ENCODE measurements at places on chromosomes 3 and 15.

DNA sequence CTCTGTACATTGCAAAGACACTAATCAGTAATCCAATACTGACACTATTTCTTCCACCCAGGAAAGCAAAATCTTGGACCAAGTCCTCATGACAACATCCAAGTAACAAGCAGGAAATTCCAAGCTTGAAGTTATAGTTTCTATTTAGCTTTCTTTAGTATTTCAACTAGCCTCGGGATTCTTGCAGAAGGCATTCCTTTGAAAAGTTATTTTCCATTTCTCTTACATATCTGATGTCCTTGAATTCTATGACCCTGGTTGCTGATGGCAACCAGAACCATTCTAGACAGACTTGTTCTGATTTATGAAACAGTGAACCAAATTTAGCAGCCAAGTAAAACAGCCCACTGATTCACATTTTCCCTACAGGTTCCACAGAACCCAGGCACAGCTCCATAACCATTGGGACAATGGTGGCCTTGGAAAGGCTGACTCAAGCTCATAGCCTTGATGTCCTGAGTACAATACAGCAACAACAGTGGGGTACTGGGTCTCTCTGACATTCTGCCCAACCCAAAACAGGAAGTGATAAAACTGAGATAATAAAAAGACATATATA lies 26.5 kb downstream of the P3H2 start:
- no peak for DNase-seq

- no peak for DNase-seq
Observed at GRCh38 chr3:34264337-34265041, 466.1 kb downstream of the PDCD6IP start.

GRCh38 chr3:187085021-187085666 lies 54.2 kb downstream of the RPL39L start:
- no peak for DNase-seq

DNA sequence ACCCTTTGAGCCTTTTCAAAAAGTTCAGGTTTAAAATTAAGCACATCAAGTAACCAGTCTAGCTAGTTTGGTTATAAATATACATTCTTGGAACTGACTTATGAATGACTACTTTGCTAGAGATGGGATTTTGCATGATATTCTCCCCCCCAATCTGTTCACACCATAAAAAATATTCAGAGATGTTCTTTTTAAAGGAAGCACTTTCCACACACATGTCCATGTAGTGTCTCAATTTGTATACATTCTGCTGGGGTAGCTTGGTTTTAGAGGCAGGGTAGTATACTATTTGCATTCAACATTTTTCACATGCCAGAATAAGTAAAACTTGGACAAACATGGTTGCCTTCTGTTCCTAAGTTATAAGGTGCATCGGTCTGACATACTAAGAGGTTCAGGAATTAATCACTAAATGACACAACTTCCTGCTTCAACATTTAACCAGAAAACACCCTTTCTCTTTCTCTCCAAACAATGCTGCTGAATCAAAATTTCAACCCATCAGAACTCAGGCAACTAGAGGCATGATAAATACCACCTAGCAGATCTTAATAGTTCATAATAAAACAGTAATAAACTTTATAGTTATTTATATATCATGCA lies 57.0 kb downstream of the SUMF1 start:
- DNase-seq, result no peak

GRCh38 chr15:83477172-83477807 lies 30.1 kb downstream of the SH3GL3 start:
- DNase-seq, result no peak

DNA sequence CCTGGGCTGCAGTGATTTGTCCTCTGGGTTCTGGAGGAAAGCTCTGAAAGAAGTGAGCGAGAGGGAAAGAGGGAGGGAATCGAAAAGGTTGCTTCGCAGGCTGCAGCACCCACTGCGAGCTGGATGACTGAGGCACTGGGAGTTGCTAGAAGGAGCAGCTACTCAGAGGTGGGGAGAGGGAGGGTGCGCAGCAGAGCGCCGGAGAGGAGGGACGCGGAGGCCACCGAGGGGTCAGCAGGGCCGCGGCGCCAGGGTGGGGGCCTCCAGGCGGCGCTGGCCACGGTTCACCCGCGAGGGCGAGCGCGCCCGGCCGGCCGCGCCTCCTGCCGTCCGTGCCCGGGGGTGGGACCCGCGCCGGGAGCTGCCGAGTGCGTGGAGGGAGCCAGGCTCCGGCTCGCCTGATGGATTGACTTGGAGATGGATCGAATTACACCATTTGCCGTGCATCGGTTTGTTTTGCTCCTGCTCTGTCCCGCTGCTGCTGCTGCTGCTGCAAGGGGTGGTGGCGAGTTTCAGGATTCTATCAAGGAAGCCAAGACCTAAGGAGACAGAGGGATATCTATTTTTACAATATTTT lies at the start of gene SEMA6D:
Gene SEMA6D (plus strand): TSS at position 470 of the 577 bp plus-strand sequence. CDS start 42,294 bp downstream, outside the sequence.
- peak; percentile 45 for DNase-seq

DNA sequence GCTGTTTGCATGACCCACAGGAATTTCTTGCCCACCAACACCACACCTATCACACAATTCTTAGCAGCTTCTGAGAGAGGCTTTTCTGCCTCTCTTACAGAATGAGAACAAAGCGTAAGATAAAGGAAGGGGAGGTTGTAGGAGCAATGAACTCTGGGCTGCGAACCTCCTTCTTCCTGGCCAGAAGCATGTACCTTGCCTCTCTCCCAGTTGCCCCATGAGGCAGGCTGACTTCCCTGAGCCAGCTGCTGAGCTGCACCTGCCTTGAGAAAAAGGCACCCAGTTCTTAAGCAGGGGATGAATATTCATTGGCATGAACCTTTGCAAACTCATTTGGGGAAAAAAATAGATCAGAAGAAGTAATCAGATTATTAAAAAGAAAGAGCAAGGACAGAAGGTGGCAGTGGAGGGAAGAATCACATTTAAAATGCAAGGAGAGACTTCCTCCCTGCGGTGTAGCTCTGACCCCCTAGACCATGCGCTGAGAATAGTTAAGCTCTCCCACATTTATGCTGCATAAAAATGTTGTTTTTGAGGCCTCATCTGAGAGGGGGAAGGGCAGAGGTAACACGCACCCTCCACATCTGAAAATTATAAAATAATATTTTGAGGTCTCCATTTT lies 304.8 kb downstream of the EPHB1 start:
- DNase-seq, result no peak

DNA sequence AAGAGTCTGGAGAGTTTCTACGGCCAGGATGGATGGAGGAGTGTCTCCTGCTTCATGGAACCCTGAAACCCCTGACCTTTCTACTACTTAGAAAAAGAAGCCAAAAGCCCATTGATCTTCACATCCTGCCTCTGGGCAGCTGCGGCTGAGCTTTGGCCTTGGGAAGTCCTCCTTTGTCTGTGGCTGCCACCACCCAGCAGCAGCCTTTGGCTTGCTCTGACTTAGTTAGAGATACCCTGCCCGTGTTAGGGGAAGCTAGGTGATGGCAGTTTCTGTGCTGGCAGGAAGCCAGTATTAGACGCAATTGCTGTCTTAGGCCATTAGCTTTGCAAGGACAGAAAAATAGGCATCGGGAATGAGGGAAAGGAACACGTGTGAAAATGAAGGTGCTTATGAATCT lies 18.8 kb downstream of the APH1B start:
- no peak for DNase-seq

DNA sequence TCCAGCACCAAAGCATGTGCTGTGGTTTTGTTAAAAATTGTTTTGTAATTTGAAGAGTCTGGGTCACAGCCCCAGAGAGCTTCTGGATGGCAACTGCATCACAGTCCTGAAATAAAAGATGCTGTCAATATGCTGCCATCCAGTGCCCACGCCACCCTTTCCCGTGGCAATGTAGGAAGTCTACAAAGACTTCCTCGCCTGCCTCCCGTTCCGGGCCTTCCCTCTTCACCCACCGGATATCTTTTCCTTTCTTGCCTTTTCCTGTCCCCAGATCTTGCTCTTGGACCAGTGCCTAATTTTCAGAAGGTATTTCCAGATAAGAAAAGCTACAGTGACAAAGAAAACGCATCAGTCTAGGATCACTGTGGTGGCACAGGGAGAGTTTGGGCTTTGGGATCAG lies 85.3 kb upstream of the RNU6-1 start:
- no peak for DNase-seq

- no peak for DNase-seq
Observed at GRCh38 chr3:127637546-127637945, 8.6 kb downstream of the PODXL2 start.

DNA sequence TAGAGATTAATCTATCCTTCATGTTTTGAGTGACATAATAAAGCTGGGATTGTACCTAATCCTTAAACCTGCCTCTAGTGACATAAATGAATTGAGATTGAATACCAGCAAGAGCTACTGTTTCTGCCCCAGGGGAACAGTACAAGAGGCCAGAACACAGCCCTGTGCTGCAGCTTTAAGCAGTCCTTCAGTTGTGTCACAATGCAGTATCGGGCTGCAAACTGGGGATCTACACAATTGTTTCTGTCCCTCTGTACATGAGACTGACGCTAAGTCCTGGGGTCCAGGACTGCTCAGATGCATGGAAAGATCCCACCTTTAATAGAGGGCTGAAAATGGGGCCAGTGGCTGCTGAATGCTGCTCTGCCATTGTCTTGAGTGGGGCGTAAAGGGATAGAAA lies 87.5 kb downstream of the MINAR1 start:
- no peak for DNase-seq

GRCh38 chr3:169283951-169284350 lies 379.6 kb downstream of the MECOM start:
- no peak for DNase-seq

DNA sequence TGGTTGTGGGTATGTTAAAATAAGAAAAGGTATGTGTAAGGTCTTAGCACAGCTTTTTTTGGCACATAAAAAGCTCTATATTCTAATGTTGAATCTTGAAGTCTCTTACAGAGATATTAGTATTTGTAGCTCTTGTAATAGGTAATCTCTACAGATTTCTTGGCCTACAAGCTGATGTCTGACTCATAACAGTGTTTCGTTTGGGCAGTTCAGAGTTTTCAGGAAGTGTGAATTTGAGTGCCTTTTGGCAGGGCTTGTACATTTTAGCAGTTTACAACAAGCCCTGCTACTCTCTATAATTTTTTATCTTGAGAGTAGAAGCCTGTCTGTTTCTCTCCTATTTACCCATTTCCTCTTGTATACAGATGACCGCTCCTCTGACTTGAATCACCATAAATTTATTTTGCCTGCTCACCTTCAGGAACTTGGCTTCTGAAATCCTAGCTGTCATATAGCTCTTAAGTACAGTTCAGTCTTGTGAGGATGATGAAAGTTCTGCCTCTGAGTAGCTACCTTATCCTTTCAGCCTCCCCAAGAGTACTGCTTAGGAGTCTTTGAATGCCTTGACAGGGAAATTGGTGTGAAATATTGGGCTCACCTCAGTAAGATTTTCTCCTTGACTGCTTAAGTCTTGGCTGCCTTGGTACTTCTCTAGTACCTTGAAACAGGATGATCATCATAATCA lies 419.9 kb upstream of the RARB start:
- DNase-seq, result peak; percentile 71

DNA sequence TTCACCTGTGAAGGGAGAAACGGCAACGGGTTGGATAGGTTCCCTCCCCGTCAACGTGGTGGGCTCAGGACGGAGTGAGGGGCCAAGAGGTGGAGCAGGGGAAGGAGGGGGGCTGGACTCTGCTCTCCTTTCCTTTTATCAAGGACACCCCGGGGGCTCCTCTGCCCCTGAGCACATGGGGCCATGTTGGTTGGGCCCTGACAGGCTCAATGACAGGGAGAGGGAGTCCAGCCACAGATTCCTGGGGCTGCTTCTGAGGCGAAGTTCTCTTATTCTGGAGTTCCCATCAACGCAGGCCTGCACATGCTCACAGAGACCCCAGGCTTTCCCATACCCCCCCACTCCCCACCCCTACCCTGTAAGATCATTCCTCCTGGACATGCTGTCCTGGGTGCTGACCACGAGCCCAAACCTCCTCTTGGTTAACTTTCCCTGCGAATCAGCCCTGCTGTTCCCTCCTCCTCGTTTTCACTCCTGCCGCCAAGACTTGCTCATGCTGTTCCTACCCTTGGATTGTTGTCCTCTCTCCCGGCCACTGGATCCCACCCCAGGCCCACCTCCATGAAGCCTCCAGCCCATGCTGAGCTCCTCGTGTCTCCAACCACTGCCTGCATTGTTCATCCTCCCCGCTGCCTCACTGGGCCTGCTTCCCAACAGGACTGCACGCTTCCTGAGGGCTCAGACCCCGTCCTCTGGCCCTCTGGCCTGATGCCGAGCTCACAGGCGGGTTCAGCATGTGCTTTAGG lies 61.2 kb downstream of the SENP2 start:
- no peak for DNase-seq

- DNase-seq, result no peak
Observed at GRCh38 chr3:75220932-75221331, 443.2 kb upstream of the FRG2C start.

DNA sequence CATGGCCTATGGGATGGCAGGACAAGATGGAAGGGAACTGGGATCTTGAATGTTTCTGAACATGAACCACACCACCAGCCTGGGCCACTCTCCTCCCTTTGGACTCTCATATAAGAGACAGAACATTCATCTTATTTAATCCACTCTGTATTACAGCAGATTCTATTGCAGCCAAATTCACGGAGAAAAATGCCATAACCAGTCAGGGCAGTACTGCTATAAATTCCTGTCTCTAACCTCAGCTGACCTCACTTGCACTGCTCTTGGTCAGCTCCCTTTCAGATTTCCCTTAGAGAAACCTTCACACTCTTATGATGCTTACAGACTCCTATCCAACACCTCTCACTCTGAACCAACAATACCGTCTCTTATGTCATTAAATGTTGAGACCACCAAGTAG lies 101.4 kb downstream of the RYK start:
- no peak for DNase-seq

DNA sequence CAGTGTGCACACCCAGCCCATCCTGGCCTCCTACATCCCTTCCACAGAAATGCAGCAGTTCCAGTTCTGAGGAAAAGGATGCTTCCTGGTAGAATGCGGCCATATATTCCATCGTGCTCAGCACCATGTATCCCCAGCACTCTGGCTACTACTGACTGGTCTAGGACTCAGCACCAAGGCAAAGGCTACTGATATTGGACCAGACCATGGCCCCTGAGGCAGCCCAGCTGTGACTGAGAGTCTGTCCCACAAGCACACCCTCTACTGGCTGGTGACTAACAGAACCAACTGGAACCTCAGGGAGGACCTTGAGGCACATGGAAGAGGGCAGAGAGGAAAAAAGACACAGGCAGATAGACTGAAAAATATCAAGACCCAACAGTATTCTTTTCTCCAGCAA lies 30.0 kb downstream of the TARS3 start:
- no peak for DNase-seq

DNA sequence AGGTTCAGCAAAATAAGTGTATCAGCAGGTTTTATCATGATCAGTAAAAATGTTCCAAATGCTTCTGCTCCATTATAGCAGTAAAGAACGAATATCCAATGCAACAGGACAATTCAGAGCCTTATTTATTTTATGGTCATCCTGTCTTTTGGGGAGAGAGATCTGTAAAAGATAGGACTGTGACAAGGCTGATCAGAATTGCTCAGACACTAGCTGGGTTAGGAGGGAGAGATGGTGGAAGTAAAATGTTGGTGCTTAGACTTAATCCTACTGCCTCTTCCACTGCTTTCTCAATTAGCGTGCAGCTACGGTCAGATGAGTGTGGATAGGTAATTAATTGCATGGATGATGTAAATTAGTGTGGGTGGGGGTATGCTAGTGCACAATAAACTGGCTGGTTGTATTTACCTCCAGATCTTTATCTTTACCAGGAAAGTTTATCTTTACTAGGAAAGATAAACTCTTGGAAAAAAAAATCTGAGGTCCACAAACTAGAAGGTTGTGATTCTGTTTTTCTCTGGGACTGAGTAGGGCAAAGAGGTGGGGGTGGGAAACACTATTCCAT lies 2.2 kb downstream of the EID1 start:
- DNase-seq, result no peak

Data from retinal pigment epithelial cell (primary cell).